ENCODE measurements at places on chromosomes 7 and 10. TPM values are rescaled to one million over a fixed set of nuclear protein-coding genes. Genes with fewer than 3 reads are reported as not detected.

The CABCOCO1 gene
- total RNA-seq = not detected

The DYNC1I1 gene
- total RNA-seq = 7.9 TPM

GRCh38 chr7:156176039-156176438 is 363.8 kb upstream of the SHH start:
- no peak for DNase-seq

- DNase-seq = no peak
These were observed 84.0 kb upstream of the NPY start for GRCh38 chr7:24199978-24200377.
